ENCODE measurements at places on chromosomes 7 and 10.

DNA sequence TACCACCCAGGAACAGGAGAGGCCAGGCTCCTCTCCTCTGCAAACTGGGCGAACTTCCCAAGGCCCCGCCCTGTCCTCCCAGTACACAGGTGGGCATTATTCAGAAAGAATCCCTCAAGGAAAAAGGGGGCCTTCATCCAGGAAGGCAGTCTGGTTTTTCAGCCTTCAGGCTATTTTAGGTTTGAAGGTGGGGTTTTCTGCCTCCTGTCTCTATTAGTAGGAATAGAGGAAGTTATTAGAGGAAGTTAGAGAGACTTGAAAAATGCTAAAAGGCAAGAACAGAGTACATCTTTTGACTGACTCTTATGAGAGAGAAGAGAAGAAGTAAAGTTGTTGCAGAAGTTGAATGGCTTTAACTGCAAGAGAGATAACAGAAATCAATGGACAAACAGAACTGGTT, 250.9 kb upstream of the SORCS1 start:
- no peak for DNase-seq

- DNase-seq: no peak
These were observed 143.8 kb downstream of the RSU1 start for GRCh38 chr10:16673443-16673842.

- DNase-seq: no peak
These were observed 129.9 kb downstream of the IPMK start for GRCh38 chr10:58137813-58138212.

- no peak for DNase-seq
These were observed 75.3 kb upstream of the PTN start for GRCh38 chr7:137418841-137419240.

GRCh38 chr7:116683786-116684185, 11.8 kb downstream of the MET start:
- no peak for DNase-seq

GRCh38 chr7:67453580-67454380, 457.1 kb downstream of the TYW1 start:
- DNase-seq: no peak

DNA sequence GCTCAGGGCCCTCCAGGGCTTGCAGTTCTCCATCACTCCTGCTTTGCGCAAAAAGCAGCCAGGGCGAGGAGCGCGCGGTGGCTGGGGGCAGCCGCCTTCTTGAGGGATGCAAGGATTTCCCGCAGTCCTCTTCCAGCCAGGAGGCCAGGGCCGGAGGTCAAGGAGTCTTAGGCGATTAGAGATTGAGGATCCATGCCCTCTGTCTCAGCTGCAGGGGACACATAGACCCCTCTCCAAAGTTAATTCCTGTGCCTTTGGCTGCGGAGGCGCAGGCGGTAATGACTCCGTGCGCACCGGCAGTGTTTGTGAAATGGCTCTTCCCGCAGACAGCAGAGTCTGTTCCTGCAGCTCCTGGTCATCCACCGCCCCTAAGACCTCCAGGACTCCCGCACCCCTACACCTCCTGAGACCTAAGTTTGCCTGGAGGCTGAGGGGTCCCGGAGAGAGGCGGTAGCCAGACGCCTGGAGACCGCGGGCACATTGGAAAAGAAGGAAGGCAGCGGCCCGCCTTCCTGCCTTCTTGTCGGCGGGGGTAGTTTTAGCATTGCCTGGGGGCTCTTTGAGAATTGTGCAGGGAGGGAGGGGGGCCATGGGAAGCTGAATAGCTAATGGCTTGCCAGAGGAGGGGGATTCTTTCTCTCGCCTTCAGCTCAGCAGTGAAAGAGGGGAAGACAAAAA, 3.3 kb upstream of the NEUROG3 start:
- peak; percentile 3 for DNase-seq

- no peak for DNase-seq
These were observed 183.4 kb downstream of the PTPN20 start for GRCh38 chr10:47094636-47095035.

- no peak for DNase-seq
These were observed 13.9 kb downstream of the PIK3AP1 start for GRCh38 chr10:96706331-96706853.

- DNase-seq: no peak
These were observed 165.9 kb upstream of the PPP1R3A start for GRCh38 chr7:114084472-114085312.

- DNase-seq: no peak
These were observed 116.4 kb downstream of the PTEN start for GRCh38 chr10:87979847-87980246.

DNA sequence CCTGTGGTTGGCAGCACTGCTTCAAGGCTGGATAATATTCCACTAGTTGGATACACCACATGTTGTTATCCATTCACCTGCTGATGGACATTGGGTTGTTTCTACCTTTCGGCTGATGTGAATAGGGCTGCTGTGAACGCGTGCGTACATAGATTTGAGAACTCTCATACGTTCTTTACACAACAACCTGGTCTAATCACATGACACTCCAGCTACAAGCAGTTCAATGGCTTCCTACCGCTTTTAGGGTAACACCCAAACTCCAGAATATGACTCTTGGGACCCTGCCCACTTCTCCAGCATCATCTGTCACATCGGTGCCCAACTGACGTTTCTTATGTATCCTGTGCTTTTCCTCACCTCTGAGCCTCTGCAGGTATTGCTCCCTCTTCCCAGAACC, 114.6 kb downstream of the ABLIM1 start:
- DNase-seq: no peak

DNA sequence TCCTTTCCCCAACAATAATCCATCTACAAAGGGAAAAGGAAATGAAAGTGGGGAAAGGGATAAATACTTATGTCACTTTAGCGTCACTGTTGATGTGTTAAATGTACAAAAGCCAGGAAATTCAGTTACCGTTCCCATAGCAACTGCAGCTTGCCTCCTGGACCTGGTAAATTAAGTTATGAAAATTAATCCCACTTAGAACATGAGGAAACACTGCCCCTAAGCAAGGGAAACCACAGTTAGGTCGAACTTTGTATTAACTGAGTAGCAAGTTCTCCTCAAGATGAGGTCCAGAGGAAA, 338.2 kb upstream of the AOAH start:
- DNase-seq: no peak

DNA sequence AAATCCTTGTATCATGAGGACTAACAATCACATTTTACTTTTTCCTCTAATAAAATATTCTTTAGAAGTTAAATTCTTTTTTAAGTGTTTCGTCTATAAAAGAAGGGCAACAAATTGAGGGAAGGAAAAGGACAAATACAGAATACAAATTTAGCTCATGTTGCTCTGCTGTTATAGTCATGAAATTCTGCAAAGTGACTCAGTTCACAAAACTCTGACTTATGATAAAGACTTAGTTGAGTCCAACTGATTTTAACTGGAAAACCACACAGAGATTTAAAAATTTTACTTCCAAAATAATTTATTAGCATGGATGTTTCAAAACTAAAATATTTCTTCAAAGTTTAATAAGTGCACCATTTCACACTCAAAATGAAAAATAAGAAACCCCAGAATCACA, 75.0 kb upstream of the GPR22 start:
- peak; percentile 68 for DNase-seq

GRCh38 chr7:3244241-3244814, 56.7 kb upstream of the SDK1 start:
- peak; percentile 73 for DNase-seq

DNA sequence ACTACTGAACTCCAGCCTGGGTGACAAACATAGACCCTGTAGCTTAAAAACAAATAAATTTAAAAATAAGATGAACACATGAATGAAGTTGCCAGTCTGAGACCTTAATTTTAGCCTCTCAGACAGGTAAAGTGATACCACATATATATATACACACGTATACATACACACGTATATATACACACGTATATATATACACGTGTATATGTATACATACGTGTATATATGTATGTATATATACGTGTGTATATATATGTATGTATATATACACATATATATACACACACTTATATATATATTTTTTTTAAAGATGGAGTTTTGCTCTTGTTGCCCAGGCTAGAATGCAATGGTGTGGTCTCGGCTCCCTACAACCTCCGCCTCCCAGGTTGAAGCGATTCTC, 62.7 kb downstream of the UBE2H start:
- DNase-seq: no peak

GRCh38 chr10:112209684-112210131, 26.1 kb upstream of the GPAM start:
- DNase-seq: peak; percentile 63

DNA sequence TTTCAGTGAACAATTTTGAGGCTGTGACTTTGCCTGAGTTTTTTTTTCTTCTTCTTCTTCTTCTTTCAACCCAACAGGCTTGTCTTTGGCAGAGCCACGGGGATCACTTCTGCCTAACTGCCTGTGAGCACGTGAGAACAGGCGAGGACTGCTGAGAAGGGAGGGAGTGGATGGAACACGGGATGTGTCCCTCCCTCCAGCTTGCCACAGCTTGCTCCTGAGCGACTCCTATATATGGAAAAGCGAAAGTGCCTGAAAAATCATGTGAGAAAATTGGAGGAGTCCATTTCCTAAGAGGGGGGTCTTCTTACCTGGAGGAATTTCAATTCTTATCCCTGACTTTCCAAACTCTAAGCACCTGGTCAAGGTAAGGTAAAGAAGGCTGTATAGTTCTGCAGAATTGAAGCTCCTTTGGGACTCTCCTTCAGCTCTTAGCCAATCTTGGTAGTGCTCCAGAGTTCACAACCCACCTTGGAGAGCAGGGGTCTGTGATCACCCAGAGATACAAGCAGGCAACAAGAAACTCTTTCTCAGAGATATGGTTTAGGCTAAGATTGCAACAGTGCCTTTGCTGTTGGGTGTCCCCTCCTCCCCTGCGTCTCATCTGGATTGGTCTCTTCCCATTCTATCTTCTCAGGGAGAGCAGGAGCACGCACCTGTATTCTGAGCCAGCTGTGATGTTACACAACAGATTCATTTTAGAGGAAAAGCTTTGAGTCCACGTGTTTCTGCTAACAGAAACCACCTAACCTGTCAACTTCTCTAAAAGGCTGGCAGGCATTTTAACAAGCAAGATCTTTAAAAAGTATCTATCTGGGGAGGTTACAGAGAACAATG, at the start of gene MAT1A:
MAT1A (minus strand) TSS at position 208 of the 837 bp plus-strand sequence. CDS start 235 bp downstream, outside the sequence.
- peak; percentile 19 for DNase-seq

GRCh38 chr10:718143-718700, 28.8 kb upstream of the DIP2C start:
- DNase-seq: no peak

DNA sequence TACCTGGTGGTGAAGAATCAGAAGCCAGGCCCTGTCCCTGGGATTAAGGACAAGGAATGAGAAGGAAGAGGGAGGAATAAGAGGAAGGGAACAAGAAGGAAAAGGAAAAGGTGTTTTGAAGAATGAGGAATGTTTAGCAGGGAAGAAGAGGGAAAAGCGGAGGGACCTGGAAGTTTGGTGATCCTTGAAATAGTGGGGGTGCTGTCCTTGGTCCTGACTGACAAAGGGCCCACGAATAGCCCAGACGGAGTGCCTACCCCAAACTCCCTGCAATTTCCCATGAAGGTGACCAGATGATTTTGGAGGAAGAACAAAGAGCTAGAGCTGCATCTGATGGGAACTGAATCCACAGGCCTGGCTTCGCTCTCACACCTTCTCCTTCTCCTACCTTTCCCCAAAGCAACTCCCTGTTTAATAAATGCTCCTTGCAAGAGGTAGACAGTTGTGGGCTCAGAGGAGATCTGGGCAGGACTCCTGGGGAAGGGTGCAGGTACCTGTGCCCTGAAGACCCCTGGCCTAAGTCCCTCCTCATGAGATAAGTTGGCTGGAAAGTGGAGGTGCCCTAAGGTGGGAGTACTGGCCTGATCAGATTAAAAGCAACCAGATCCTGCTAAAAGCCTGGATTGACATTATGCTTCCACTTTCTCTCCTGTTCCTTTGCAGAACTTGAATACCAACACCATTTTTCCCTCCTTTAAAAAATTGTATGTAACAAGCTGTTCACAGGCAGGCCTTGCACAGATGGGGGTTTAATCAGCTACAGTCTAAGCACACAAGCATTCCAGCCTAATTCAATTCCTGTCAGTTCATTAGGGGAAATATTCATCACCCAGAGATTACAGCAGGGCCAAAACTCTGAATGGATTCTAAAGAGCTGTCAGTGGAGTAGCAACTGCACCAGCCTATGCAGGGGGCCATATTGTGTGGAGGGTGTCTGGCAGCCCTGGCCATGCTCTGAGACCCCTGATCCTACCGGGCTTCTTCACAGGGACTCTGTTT, 19.4 kb downstream of the KAZALD1 start:
- no peak for DNase-seq

GRCh38 chr10:95758351-95759025, 2.5 kb downstream of the ENTPD1 start:
- DNase-seq: no peak

DNA sequence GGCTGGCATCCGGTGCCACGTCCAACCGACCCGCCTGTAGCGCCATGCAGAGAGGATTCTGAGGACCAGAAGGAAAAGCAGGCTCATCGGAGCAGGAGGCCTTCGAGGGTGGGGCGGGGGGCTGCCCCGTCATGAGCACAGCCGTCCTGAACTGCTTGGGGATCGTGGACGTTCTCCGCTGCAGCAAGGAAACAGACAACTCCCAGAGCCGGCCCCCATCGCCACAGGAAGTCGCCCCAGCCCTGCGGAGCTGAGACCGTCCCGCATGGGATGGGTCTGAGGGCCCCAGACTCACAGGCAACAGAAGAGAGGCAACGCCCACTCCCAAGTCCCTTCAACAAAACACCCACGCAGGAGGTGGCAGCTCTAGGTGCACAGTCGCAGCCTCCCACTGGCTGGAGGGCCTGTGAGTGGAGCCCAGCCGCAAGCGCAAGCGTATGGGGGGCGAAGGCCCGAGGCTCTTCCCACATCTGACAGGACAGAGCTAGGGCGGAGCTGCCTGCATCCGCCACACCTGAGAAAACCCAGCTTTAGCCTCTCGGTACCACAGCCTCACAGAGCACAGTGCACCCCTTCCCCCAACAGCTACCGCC, 64.7 kb upstream of the TNRC18 start:
- DNase-seq: no peak

DNA sequence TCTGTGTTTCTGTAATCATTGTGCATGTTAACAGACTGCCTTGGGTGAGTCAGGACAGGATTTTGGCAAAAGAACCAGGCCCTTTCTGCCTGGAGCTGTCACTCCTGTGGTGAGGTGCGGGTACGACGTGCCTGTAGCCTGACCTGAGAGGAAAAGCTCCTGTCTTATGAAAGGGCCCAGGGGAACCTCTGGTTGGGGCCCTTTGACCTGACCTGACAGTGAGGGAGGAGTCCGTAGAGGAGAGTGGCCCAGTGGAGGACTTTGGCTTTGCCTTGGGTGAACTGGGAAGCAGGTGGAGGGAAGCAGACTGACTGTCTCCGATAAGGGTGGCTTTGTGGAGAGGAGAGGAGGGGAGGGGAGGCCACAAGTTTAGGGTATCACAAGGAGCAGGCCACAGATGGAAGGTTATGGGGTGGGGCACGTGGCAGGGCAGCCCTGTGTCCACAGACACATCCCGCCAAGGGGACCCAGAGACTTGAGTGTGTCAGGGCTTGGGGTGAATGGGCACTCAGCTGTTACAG, 6.9 kb downstream of the PFKP start:
- DNase-seq: no peak

GRCh38 chr7:42193471-42194129, 43.4 kb downstream of the GLI3 start:
- DNase-seq: peak; percentile 67

All from amniotic epithelial cell (primary cell).